ENCODE measurements at places on chromosomes 6 and 20.

DNA sequence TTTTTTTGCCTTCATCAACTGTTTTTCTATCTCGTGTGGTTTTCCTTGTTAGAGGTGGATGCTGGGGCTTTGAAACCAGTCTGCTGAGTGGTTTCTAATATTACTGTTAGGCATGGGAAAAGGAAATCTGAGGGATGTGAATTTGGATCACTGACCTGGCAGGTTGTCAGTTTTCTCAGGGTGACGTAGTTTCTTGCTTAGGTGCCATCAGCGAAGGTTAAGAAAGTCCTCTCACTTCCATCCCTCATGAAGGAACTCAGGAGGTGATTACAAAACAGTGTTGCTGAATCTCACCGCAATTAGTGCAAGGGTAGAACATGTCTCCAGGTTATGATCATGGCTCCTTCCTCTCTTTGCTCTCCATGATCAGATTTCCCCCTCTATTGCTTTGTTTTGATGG is 135.9 kb downstream of the SOX4 start:
- DNase-seq, result no peak

GRCh38 chr6:131164506-131164905 is 29.2 kb downstream of the AKAP7 start:
- peak; percentile 17 for DNase-seq

DNA sequence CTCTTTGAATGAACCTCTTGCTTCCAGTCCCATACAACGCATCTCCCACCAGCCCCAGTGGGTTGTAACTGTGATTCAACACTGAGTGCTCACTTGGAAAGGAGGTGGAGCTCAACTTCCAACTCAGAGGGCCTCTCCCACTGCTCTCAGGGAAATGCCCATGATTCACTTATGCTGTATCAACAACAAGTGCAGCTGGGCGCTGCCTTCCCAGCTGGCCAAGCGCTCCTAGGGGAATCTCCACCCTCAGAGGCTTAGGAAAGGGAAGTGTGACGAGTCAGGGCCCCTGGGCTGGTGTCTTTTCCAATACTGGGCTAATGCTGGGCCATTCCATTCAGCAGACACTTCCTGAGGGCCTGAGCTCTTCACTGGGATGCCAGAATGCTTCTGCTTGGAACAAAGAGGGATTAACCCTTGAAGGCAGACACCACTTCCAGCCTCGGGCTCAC is 8.1 kb upstream of the OCSTAMP start:
- DNase-seq, result peak; percentile 94

GRCh38 chr20:40192081-40192480 is 497.0 kb downstream of the MAFB start:
- no peak for DNase-seq

- peak; percentile 96 for DNase-seq
These were observed 372.7 kb downstream of the CDKAL1 start for GRCh38 chr6:20906945-20907344.

GRCh38 chr20:47668313-47669151 is 116.7 kb downstream of the SULF2 start:
- no peak for DNase-seq

- no peak for DNase-seq
These were observed 371.8 kb upstream of the NRSN1 start for GRCh38 chr6:23754197-23754596.

DNA sequence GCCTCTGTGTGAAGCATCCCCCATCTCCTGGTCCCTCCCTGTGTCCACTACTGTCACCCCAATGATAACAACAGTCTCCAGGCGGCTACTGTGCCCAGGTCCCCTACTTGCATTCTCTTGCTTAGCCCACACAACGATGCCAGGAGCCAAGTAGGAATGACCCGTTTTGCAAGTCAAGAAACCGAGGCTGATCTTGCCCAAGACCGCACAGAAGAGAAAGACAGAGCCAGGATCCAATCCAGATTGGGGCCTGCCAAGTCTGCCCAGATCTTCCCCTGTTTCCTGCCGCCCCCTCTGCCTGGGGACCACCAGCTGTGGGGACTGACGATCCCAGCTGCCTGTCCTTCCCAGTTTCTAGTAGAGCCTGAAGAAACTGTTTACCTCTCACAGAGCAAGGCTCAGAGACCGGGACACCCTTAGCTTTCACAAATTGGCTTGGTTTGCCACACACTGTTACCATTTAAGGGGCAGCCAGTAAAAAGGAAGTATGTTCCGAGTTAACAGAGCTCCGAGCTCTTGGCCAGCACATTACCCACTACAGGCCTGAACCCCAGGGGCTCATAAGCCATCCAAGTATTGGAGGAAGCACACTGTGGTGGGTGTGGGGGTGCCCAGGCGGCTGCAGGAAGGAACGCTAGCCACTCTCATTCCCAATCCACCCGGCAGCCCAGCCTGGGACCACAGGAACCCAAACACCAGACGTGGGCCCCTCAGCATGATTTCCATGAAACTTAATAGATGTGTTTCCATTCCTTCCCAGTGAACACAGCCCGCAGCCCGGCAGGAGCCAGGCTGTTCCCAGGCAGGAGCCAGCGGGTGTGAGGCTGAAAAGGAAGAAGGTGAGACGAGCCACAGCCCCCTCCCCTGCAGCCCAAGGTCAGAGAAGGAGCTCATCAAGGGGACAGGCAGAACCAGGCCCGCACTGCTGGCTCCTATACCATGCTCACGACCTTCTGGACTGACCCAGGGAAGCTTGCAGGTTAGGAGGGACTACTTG is 7.9 kb downstream of the KIAA1755 start:
- no peak for DNase-seq

DNA sequence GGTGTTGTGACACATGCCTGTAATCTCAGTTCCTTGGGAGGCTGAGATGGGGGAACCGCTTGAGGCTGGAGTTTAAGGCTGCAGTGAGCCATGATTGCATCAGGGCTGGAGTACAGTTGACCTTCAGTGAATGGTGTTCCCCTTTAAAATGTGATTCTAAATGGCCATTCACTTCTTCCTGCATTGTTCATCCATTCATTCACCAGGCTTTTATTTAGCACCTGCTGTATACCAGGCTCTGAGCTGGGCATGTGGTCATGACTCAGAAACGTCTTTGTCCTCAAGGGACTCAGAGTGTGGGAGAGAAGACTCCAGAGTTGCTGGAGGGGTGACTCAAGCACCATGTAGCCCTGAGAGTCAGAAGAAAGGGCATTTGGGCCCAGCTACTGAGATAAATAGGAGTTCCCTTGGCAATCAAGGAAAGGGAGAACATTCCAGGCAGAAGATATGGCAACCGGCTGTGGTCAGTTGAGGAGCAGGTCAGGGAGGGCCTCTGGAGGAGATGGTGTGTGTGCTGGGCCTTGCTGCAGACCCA is 101.1 kb downstream of the DLGAP4 start:
- peak; percentile 24 for DNase-seq

DNA sequence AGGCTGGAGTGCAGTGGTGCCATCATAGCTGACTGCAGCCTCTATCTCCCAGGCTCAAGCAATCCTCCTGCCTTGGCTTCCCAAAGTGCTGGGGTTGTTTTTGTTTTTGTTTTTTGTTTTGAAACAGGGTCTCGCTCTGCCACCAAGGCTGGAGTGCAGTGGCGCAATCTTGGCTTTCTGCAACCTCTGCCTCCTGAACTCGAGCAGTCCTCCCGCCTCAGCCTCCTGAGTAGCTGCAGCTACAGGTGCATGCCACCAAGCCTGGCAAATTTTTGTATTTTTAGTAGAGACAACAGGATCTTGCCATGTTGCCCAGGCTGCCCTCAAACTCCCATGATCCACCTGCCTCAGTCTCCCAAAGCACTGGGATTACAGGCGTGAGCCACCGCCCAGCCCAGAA is 4.2 kb downstream of the C6orf132 start:
- no peak for DNase-seq

GRCh38 chr6:38364775-38365174 is 275.0 kb downstream of the BTBD9 start:
- no peak for DNase-seq

DNA sequence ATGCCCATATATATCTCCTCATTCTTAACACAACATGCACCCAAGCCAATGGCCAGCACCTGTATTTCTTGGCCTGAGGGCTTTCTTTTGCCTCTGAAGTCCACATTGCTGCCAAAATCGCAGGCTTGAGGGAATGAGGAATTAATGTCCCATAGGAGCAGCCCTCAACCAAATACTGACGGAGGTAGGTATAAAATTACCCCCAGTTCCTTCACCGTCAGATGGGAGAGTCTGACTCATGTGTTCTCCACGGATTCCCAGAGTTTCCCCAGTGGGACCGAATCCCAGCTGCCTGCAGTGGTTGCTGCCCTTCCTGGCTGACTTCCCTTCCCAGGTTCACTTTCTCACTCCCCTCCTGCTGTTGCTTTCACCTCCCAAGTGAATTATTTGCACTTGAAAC is 602.2 kb upstream of the NOX3 start:
- no peak for DNase-seq

GRCh38 chr6:27838945-27839625 is 73.1 kb downstream of the OR2B2 start:
- DNase-seq, result peak; percentile 45

DNA sequence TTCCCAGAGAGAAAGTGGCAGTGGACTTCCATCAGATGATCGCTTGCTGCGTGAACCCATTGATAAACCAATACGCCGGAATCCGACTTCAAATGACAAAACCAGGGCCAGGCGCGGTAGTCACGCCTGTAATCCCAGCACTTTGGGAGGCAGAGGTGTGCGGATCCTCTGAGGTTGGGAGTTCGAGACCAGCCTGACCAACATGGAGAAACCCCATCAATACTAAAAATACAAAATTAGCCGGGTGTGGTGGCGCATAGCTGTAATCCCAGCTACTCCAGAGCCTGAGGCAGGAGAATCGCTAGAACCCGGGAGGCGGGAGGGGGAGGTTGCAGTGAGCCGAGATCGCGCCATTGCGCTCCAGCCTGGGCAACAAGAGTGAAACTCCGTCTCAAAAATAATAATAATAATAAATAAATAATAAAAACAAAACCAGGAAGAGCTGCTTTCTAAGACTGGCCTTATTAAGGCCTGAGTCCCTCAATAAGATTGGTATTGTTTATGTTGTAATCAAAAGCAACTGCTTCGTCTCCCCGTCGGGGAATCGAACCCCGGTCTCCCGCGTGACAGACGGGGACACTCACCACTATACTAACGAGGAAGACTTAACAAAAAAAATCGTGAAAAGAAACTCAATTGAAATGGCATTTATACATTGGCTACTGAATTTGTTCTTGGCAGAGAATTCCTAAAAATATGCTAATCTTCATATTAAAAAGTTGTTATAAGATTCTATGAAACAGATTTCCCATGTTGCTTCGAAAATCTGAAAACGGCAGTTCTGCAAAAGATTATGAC is 110.2 kb upstream of the ZNF184 start:
- DNase-seq, result peak; percentile 73

GRCh38 chr6:109002051-109002697 is 92.5 kb downstream of the SESN1 start:
- DNase-seq, result peak; percentile 87

DNA sequence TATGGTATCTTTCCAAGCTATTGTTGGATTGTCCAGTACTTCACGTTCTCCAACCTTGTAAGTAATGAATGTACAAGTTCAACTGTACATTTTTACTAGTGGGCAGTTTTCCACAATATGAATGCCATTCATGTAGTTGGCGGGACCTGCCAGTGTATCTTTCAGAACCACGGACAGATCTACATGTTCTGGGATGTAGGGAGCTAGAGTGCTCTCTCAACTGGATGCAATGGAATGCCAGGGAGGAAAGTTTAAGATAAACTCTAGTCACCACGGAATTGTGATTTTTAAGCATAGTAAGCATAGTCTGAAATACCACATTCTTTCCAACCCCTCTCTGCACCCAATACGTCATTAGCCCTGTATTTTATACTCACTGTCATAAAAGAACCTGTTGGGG is 21.5 kb upstream of the HLA-C start:
- peak; percentile 26 for DNase-seq

GRCh38 chr20:10042086-10042485 is 7.3 kb downstream of the ANKEF1 start:
- no peak for DNase-seq

DNA sequence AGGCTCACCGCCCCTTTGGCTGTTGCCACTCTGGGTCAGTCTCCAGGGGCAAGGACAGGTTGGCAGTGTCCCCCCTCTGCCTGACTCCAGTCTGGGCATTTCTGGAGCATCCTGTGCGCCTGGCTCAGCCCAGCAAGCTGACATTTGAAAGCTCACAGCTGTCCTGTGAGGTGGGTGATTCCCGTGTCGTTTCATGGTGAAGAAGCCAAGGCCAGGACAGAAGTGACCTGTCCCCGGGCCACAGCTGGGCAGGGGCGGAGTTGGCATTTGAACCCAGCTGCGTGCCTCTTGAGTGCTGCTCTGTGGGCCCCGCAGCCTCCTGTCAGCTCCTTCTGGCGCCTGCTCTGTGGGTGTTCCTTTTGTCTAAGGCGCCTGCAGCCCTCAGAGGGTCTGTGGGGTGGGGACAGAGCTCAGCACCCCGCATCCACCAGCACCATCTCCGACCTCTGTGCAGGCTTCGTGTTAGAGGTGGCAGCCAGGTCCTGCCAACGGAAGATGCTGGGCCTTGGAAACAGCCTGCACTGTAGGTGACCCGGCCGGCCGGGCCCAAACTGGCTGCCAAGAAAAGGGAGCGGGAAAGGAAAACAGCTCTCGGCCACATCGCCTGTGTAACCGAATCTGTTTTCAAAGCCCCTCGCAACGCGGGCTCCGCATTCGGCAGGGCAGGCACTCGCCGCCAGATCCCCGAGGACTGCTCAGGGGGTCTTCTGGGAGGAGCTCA is 5.8 kb upstream of the GATA5 start:
- no peak for DNase-seq

DNA sequence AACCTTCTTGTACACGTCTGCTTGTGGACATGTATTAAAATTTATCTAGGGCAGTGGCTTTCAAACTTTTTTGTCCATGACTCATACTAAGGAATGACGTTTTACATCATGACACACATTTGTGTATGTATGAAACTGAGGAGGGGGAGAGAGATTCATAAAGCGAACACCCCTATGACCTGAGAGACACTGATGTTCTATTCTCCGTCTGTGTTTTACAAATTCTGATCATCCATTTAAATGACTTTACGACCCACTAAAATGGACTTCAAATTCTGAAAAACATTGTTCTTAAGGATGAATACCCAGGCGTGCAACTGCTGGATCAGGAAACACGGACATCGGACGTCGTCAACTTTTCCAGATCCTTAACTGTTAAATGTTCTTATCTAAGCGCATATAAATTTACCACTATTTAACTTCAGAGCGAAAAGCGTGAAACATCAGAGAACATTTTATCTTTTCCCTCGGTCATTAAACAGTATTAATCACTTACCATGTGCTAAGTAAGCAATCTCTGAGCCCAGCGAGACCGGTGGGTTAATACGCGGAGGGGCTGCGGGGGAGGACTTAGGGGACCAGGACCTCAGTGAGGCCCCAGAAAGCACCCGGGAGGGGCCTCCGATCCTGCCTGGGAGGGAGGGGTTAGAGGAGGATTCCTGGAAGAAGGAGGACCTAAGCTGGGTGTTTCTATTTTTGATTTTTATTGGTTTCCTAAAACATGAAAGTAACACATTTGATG is 1.2 kb downstream of the PLAGL1 start:
- DNase-seq, result peak; percentile 73
